ENCODE measurements at places on chromosomes 4 and X.

GRCh38 chrX:46803140-46803539 lies 33.7 kb upstream of the RP2 start:
- no peak for ATAC-seq

- no peak for ATAC-seq
These were observed 42.0 kb downstream of the CBLL2 start for GRCh38 chrX:22314692-22315091.

GRCh38 chr4:6177587-6178197 lies 22.7 kb downstream of the JAKMIP1 start:
- no peak for ATAC-seq

GRCh38 chrX:150790021-150790420 lies 96.8 kb downstream of the MTMR1 start:
- ATAC-seq: no peak

DNA sequence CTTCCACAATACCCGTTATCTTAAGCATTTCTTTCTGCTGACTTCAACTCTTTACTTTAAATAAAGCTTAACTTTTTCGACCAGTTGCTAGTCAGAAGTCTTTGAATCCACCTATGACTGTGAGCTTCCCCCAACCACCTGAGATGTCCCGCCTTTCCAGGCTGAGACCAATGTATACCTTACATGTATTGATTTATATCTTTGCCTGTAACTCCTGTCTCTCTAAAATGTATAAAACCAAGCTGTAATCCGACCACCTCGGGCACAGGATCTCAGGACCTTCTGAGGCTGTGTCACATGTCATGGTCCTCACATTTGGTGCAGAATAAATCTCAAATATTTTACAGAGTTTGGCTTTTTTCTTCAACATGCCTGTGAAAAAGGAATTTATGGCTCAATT lies 2.9 kb upstream of the TMEM164 start:
- ATAC-seq: no peak

GRCh38 chrX:20438871-20439526 lies 172.3 kb upstream of the RPS6KA3 start:
- no peak for ATAC-seq

GRCh38 chr4:91472046-91472445 lies 831.7 kb upstream of the GRID2 start:
- no peak for ATAC-seq

GRCh38 chr4:183455431-183456195 lies 11.2 kb downstream of the CDKN2AIP start:
- no peak for ATAC-seq

GRCh38 chr4:16582526-16582925 lies 315.9 kb downstream of the LDB2 start:
- no peak for ATAC-seq

DNA sequence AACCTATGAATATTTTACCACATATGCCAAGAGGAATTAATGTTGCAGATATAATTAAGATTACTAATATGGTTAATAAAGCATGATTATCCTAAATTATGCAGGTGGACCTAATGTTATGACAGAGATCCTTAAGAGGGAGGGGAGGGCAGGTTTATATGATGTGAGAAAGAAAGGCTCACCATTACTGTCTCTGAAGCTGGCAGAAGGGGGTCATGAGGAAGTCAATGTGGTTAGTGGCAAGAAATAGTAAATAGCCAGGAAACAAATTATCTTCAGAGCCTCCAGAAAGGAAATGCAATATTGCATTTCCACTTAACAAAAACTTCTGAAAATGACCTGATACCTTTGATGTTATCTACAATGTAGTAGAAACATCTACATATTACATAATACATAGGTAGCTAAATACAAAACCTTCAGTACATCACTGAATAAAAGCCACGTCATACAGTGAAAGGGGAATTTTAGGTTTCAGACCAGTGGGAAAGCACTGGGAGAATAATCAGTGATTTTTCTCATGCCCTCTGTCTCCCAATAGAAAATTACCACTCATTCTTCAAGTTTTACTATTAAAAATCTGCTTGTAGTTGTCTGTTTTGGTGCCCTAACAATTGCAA lies 609.2 kb downstream of the SPOCK3 start:
- ATAC-seq: no peak

GRCh38 chr4:168451331-168451730 lies 29.0 kb downstream of the DDX60L start:
- ATAC-seq: peak; percentile 47

DNA sequence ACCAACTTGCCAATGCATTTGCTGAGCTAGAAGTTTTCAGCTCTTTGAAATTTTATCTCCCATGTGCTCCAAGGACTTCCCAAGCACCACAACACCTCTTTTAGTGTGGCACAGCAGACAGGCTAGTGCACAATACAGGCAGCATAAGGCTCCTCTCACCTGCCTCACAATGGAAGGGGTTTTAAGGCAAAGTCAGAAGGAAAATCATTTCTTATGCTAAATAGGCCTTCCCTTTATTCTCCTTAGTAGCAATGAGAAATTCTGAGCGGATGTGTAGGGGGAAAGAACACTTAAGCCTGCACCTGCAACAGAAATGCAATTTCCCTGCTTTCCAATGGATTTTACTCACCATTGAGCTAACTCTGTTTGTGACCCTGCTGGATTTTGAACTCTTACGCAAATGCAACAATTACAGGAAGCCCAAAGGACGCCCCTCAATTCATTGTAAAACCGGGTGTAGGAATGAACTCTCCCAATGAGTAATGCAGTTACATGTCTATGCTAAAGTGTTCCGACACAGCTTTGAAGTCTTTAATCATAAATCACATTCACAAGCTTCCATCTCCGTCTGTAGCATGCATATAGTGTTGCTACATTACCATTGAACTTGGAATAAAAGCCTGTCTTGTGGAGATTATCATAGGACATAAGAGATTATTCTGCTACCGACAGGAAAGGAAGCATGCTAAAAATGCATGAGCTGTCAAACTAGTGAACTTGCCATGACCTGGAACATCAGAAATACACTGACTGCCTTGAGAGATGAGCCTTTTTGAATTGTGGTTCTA lies 1084.9 kb downstream of the RPA4 start:
- no peak for ATAC-seq

- no peak for ATAC-seq
These were observed 22.1 kb downstream of the NELFA start for GRCh38 chr4:1986578-1987210.

DNA sequence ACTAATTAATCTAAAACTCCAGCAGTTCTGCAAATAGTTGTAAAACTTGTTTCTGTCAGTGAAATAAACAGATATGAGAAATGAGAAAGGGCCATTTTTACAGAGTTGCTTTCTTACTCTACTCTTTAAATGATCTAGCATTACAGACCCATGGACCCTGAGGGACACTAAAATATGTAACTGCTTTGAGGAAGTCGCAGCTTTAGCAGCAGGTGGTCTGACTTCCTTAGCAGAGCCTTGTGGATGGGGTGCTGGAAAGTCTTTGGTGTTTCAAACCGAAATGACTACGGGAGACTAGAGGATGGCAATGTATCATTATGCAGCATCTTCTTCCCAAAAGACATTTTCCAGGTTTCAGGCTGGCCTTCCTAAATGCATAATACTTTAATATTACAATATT lies 18.7 kb downstream of the SHISA3 start:
- ATAC-seq: no peak

DNA sequence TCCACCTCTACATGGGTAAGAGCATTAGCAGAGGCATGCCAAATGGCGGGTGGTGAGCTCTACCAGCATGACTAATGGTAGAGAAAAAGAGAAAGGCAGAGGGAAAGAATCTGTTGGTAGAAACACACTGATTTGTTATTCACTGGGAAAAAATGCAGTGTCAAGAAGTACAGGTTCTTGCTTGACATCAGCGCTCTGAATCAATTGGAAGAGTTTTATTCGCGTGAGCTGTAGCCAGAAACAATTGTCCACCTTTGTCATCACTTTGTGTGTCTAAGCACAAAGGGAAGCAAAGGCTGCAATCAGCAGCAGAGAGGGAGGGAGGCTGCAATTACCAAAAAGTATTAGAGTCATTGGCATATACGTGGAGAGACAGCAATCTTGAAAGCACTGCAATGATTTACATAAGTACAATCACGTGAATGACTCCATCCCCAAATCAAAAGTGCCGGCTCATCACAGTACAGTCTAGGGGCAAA lies 67.7 kb upstream of the HS3ST1 start:
- ATAC-seq: no peak

DNA sequence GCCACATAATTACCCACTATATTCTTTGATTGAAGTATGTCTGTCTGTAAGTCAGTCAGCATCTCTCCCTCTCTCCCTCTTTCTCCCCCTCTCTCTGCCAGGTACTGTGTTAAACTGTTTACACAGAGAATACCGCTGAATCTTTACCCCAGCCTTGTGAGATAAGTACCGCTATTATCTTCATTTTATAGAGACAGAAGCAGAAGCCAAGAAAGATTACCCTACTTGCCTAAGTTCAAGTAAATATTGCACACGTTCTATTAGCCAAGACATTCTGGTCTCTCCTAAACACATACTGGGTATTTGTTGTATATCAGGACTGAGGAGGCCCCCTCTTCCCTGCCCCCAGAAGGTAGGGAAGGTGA lies 695 bp upstream of the GPR101 start:
- ATAC-seq: no peak

- ATAC-seq: no peak
These were observed 79.0 kb downstream of the SOX3 start for GRCh38 chrX:140425712-140426395.

- ATAC-seq: no peak
These were observed 12.5 kb downstream of the LDOC1 start for GRCh38 chrX:141164406-141164805.

GRCh38 chr4:15260758-15261157 lies 167.1 kb upstream of the C1QTNF7 start:
- no peak for ATAC-seq

DNA sequence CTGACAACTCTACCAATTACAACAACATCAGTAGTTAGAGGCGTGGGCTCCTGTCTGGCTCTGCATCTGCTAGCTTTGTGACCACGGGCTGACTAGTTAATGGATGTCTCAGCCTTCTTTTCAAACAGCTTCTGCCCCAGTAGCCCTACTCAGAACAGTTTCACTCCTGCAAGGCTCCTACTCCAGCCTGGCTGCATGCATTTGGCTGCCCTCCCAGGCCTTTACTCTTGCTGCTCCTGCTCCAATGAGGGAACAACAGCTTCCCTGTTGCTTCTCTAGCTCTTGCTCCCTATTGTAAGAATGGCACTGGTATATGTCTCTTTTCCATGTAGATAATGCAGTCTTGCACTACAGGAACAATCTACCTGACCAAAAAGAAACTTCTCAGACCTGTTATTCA lies 93.3 kb downstream of the TTC29 start:
- ATAC-seq: no peak

GRCh38 chrX:107713543-107714205 lies 61.9 kb downstream of the TSC22D3 start:
- ATAC-seq: no peak

GRCh38 chrX:29155286-29155685 lies 568.0 kb downstream of the IL1RAPL1 start:
- ATAC-seq: no peak

- ATAC-seq: no peak
These were observed 25.5 kb upstream of the ZNF330 start for GRCh38 chr4:141195095-141195707.

GRCh38 chrX:69162361-69162865 lies 2.8 kb downstream of the PJA1 start:
- no peak for ATAC-seq

GRCh38 chr4:188867796-188868195 lies 728.6 kb downstream of the TRIML1 start:
- no peak for ATAC-seq

- ATAC-seq: peak; percentile 74
These were observed 25.6 kb upstream of the MTM1 start for GRCh38 chrX:150542846-150543229.

- no peak for ATAC-seq
These were observed 288.1 kb downstream of the SH3BGRL start for GRCh38 chrX:81489987-81490386.

DNA sequence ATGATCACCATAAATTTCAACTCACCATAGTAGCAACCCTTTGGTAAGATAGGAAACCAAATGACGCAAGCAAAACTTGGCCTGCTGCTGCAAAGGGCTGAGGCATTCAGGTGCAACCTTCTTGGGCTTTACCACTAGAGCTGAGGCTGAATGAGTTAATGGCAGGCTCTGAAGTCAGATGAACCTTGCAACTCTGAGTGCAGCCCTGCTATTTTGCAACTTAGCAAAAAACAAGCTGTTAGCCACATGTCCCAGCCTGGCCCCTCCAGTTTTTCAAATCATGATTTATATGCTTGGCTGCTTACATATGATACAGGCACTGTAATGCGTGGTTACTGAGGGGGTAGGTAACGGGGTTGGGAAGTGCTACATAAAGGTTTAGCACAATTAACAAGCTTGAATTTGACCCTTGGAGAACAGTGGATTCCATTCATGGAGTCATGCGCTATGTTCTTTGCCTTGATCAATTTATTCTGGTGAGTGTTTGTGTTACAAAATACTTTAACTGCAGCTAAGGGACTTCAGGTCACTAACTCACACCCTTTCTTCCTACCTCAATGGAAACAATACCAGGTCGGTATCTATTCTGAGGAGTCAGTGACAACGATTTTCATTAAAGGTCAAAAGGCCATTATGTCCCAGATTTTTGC lies 80.5 kb upstream of the PPARGC1A start:
- ATAC-seq: no peak

- ATAC-seq: no peak
These were observed 116.0 kb downstream of the GLUD2 start for GRCh38 chrX:121163443-121163842.

DNA sequence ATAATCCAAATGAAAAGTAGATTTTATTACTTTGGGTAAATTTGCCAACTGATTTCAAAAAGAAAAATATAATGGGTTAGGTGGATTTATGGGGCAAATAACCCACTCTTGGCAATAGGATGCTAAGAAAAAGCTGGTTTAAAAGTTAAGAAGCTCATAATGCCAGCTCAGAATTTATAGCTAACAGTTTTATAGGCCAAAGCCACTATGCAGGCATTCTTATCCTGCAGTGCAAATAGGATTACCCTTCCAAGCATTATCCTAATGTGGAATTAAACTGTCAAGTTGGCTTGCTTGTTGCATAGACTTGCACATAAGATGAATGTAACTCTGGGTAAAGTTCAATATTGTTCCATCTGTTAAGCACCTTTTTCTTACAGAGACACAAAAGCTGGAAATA lies 703.0 kb downstream of the PCDH18 start:
- ATAC-seq: no peak

DNA sequence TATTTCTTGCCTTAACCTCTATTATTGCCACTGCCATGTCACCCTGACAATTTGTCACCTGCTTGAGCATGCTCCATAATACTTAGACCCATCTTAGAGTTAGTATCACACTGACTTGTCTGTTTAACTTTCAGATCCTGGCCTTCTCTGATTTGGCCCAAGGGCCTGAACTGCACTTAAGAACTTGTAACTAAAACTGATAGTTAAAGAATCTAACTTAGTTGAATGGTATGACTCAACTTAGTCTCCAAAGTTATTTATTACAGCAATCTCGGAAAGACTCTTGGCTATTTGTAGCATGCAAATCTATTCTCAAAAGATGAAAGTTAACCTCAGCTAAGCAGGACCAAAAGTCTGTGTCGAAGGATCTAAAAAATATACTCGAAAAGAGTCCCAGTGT lies 72.3 kb downstream of the IGSF1 start:
- ATAC-seq: no peak

GRCh38 chr4:106194801-106195200 lies 121.2 kb downstream of the TBCK start:
- no peak for ATAC-seq
